HFFc6 (cell line): ENCODE measurements at places on chromosomes 2 and 18.

DNA sequence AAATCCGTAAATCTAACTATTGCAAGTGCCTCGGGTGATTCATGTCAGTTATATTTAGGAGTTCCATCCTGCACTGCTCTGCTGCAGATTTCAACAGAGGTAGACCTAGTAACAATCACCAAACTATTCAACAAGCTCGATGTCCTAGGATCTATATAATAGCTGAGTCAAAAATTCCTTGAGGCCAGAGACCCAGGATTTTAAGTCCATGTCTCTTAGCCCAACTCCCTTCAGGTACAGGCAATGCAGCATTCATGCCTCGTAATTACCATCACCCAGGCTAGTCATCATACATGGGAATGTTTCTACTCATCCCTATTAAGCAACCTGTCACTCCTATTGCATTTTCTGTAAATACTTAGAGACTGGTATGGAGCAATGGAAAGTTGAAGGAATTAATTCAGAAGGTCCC, 729 bp downstream of the TM4SF20 start:
- peak; percentile 57 for DNase-seq

GRCh38 chr2:64111426-64111825, 32.8 kb downstream of the PELI1 start:
- no peak for DNase-seq

- DNase-seq = no peak
Observed at GRCh38 chr2:55482186-55482884, 37.2 kb upstream of the CFAP36 start.

DNA sequence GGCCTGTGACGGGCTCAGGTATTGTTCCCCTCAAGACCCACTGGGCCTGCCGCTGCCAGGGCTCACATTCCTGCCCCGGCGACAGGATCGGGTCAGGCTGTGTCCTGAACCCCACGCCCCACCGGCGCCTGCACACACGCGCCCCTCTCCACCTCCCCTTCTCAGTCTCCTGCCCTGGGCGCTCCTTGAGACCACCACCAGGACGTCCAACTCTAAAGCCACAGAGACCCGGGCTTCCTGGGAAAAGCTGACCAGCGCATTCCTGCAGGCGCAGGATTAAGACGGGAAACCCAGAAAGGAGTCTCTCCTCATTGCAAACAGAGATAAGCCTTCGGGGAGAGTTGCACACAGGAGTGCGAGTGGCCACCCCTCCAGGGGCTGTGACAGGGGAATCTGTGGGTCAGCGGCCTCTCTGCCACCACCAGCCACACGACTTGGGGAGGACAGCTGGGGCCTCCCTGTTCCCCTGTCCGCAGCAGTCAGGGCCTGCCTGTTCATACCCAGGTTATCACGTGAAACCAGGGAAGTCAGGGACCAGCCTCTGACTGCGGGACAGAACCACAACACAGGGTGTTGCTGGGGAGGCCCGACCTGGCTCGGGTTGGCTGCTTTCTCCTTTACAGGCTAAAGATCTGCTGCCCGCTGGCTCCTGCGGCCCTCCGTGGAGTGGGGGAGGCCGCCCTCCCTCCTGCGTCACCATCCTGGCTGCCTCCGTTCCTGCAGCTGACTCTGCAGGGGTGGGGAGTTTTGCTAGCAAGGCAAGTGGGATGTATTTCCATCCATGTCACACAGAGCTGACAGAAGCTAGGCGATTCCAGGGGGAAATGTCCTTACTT, 88.8 kb downstream of the ZCCHC2 start:
- no peak for DNase-seq
